ENCODE measurements at places on chromosomes 16 and 17.

DNA sequence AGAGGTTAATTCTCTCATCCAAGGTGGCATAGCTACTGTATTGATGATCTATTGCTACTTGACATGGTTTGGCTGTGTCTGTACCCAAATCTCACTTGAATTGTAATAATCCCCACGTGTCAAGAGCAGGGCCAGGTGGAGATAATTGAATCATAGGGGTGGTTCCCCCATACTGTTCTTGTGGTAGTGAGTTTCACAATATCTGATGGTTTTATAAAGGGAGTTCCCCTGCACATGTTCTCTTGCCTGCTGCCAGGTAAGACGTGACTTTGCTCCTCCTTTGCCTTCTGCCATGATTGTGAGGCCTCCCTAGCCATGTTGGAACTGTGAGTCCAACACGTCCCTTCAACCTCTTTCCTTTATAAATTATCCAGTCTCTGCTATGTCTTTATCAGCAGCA is 22.9 kb upstream of the CPPED1 start:
- H3K27ac ChIP-seq, result no peak overlapping the region
- H3K4me1 ChIP-seq, result no peaks in the 10 kb centered on the region
- H3K27me3 ChIP-seq, result peaks cover 9% of the 10 kb centered on the region
- no peak overlapping the region for H3K4me3 ChIP-seq
- DNase-seq, result no peak
- H3K36me3 ChIP-seq, result no peaks in the 10 kb centered on the region

- no peak overlapping the region for H3K4me3 ChIP-seq
These were observed 6.9 kb downstream of the MRM1 start for GRCh38 chr17:36608280-36608679.

- H3K36me3 ChIP-seq, result no peaks in the 10 kb centered on the region
- H3K4me3 ChIP-seq, result no peak overlapping the region
- H3K27me3 ChIP-seq, result no peaks in the 10 kb centered on the region
- DNase-seq, result no peak
These were observed 121.3 kb downstream of the TRIM37 start for GRCh38 chr17:58985367-58985766.

GRCh38 chr17:29575511-29576213 is 7.2 kb downstream of the TP53I13 start:
- H3K27me3 ChIP-seq, result no peaks in the 10 kb centered on the region
- H3K4me3 ChIP-seq, result no peak overlapping the region
- H3K4me1 ChIP-seq, result peaks cover 17% of the 10 kb centered on the region
- H3K36me3 ChIP-seq, result peaks cover 45% of the 10 kb centered on the region

DNA sequence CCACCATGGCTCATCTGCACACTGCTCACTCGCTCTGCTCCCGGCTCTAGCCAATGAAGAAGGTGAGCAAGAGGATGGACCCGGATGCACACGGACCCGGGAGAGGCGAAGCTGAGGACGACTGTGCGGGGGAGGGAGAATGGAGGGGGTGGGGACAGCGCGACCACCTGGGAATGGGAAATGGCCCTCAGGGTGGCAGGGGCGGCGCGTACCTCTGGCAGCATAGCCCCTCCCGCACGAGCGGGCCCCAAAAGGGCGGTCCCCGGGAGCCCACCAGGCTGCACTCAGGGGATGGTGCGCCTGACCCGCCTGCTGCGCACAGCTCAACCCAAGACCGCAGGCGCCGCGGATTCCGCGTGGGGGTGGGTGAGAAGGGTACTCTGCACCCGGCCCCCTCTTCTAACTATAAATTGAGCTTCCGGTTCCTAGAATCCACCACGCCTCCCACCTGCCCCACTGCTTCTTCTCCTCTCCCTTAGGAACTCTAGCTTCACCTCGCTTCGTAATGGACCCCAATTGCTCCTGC is 6.1 kb downstream of the MT1H start:
- H3K4me3 ChIP-seq, result peak overlapping the region; percentile 61
- H3K4me1 ChIP-seq, result peaks cover 33% of the 10 kb centered on the region
- H3K27ac ChIP-seq, result peak overlapping the region; percentile 53
- peak; percentile 73 for DNase-seq

DNA sequence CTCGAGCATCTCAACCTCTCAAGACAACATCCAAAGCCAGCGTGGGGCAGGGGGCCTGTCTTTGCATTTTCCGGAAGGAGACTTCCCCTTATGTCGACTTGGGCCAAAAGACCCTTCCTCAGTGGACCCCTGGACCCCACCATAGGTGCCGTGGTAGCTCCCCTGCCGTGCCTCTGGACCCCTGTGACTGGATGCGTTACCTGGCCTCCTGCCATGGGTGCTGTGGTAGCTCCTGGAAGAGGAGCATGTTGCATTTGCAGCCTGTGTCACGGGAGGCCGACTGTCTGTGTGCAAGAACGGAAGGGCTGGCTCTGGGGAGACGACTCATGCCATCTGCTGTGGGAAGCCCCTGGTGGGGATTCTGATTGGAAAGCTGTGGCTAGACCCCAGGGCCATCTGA is 130.1 kb downstream of the FOXL1 start:
- no peak overlapping the region for H3K27ac ChIP-seq
- DNase-seq, result no peak
- H3K27me3 ChIP-seq, result no peaks in the 10 kb centered on the region
- no peaks in the 10 kb centered on the region for H3K36me3 ChIP-seq

- peak; percentile 39 for DNase-seq
- H3K36me3 ChIP-seq, result peaks cover 27% of the 10 kb centered on the region
- H3K27me3 ChIP-seq, result no peaks in the 10 kb centered on the region
- H3K4me3 ChIP-seq, result peak overlapping the region; percentile 91
These were observed 1.1 kb downstream of the CRAMP1 start for GRCh38 chr16:1613211-1613622.

GRCh38 chr16:86501989-86502855 is 8.1 kb upstream of the FOXF1 start:
- H3K4me1 ChIP-seq, result peaks cover 9% of the 10 kb centered on the region
- DNase-seq, result no peak
- no peak overlapping the region for H3K27ac ChIP-seq

DNA sequence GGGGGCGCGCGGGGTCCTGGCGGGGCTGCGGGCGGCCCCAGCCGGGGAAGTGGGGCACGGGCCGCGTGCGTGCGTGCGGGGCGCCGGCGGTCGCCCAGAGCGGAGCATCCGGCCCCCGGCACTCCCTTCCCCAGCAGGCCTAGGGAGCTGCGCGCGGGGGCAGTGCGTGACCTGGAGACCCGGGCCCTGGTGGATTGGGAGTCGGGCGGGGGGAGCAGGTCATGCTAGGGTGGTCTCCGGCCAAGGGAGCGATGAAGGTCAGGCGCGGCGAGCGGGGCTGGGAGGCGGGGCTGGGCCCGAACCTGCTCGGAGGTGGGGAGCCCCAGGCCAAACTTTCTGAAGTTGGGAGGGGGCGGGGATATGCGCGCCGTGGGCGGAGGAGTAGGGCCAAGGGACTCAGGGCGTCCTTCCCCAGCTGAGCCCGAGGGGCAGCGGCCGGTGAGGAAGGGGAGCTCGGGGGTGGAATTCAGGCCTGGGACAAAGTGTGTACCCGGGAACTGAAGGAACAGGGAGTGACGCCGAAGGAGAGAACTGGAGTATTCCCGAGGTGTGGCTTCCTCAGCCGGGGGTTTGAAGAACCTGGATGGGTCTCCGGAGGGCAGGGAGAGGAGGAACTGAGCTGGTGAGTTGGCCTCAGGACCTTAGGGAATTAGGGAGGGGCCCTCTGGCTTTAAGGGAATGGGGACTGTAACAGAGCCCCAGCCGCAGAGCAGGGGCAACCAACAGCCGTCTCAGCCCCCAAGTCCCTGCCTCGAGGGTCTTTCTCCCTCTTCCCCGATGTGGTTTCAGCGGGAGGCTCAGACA is 589 bp downstream of the XYLT2 start:
- DNase-seq, result peak; percentile 64
- peaks cover 47% of the 10 kb centered on the region for H3K4me1 ChIP-seq
- no peaks in the 10 kb centered on the region for H3K27me3 ChIP-seq
- peak overlapping the region; percentile 89 for H3K4me3 ChIP-seq
- H3K36me3 ChIP-seq, result peaks cover 3% of the 10 kb centered on the region

- peak overlapping the region; percentile 90 for H3K27ac ChIP-seq
- peak; percentile 76 for DNase-seq
- peaks cover 36% of the 10 kb centered on the region for H3K36me3 ChIP-seq
- peak overlapping the region; percentile 98 for H3K4me3 ChIP-seq
- peaks cover 62% of the 10 kb centered on the region for H3K4me1 ChIP-seq
These were observed 875 bp downstream of the PRKCB start for GRCh38 chr16:23836404-23837311.

- no peak overlapping the region for H3K27ac ChIP-seq
- H3K36me3 ChIP-seq, result no peaks in the 10 kb centered on the region
- DNase-seq, result no peak
- H3K4me3 ChIP-seq, result no peak overlapping the region
- no peaks in the 10 kb centered on the region for H3K27me3 ChIP-seq
These were observed 688.9 kb upstream of the KIF2B start for GRCh38 chr17:53133876-53134275.

DNA sequence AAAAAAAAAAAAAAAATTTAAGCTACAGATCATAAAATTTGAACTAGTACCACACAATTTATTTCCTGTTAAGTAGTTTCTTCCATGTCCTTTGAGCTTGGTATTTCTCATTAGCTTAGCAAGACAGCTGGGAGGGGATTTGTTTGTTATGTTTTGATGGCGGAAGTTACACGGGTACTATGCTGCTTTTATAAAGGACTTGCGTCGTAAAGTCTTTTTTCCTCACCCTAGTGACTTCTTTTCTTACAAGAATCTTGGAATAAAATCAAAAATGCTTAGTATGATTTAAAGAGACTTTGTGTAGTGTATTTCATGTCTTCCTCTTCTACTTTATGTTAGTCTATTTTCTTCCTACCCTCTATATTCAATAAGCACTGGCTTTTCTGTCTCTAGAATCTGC is 89.1 kb downstream of the NLK start:
- no peak overlapping the region for H3K4me3 ChIP-seq
- DNase-seq, result no peak
- H3K27me3 ChIP-seq, result no peaks in the 10 kb centered on the region
- H3K4me1 ChIP-seq, result no peaks in the 10 kb centered on the region

DNA sequence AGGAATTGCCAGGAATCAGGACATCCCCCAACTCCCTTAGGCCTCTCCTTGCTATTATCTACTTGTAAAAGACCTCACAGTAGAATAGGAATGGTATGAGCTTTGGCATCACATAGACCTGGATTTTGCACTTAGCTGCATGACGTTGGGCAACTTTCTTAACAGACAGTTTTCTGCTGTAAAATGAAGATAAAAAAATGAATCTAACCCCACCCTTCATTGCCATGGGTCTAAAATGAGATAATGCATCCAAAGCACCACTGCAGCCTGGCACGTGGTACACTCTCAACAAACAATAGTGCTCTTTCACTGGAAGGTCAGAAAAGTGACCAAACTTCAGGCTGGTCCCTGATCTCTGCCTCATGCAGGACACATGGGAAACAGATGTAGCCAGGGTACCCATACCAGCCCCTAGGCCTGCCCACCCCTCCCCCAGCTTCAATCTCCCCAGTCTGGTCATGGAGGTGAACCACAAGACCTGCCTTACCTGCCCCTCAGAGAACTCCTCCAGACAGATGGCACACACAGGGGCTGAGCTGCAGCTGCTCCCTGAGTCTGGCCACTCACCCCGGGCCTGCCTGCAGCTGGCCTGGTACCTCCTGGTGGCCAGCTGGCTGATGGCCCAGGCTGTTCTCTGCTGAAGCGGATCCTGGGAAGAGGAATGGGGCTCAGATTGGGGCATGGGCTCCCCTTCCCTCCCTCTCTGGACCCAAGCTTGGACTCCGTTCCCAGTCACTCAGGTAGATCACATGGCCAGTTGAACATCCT is 8.5 kb upstream of the SUPT4H1 start:
- no peak overlapping the region for H3K4me3 ChIP-seq
- DNase-seq, result no peak
- peaks cover 1% of the 10 kb centered on the region for H3K36me3 ChIP-seq
- no peaks in the 10 kb centered on the region for H3K27me3 ChIP-seq
- no peaks in the 10 kb centered on the region for H3K4me1 ChIP-seq
- no peak overlapping the region for H3K27ac ChIP-seq

GRCh38 chr17:357644-358043 is 5.0 kb upstream of the RPH3AL start:
- H3K27ac ChIP-seq, result no peak overlapping the region
- peaks cover 2% of the 10 kb centered on the region for H3K4me1 ChIP-seq
- peaks cover 6% of the 10 kb centered on the region for H3K36me3 ChIP-seq
- H3K27me3 ChIP-seq, result no peaks in the 10 kb centered on the region
- H3K4me3 ChIP-seq, result no peak overlapping the region

- H3K4me3 ChIP-seq, result no peak overlapping the region
- DNase-seq, result no peak
- H3K27ac ChIP-seq, result no peak overlapping the region
- no peaks in the 10 kb centered on the region for H3K27me3 ChIP-seq
- peaks cover 67% of the 10 kb centered on the region for H3K36me3 ChIP-seq
These were observed 20.3 kb downstream of the MSI2 start for GRCh38 chr17:57276621-57277020.

GRCh38 chr16:75423723-75424104 is 9.6 kb downstream of the CFDP1 start:
- H3K27ac ChIP-seq, result no peak overlapping the region
- H3K4me3 ChIP-seq, result no peak overlapping the region
- peaks cover 20% of the 10 kb centered on the region for H3K4me1 ChIP-seq
- H3K36me3 ChIP-seq, result peaks cover 6% of the 10 kb centered on the region
- H3K27me3 ChIP-seq, result no peaks in the 10 kb centered on the region

DNA sequence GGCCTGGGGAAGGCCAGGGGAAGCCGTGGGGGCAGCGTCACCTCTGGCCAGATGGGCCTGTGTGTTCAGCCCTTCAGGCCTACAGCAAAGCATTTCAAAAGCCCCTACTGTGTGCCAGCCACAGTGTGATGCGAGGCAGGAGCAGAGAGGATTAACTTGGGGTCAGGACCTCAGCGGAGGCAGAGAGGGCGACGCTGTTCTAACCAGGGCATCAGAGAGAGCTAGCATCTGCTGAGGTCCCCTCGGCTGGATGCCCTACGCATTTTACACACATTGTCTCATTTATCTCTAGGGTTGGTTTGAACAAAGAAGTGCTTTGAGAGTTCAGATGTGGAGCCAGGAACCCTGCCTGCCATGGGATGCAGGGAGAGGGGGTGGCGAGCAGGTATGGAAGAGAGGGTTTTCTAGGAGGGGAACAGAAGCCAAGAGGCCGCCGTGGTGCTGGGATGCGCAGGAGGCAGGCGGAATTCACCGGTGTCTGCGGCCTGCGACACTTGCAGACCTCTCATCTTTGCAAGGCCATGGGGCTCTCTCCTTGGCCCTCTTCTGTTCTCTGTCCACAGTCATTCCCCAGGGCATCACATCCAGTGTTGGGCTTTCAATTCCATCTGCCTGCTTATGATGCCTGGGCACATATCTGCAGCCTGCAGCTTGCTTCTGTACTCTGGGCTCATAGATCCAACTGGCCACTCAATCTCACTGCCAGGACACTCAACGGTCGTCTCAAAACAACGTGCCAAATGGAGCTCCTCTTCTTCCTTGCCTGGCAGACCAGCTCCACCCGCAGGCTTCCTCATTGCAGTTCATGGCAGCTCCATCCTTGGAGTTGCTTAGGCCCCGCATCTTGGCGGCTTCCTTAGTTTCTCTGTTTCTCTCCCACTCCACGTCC is 8.1 kb upstream of the NKD1 start:
- H3K4me3 ChIP-seq, result no peak overlapping the region
- peaks cover 52% of the 10 kb centered on the region for H3K27me3 ChIP-seq
- no peak for DNase-seq
- H3K27ac ChIP-seq, result no peak overlapping the region
- H3K36me3 ChIP-seq, result peaks cover 7% of the 10 kb centered on the region
- H3K4me1 ChIP-seq, result no peaks in the 10 kb centered on the region

- H3K27ac ChIP-seq, result peak overlapping the region; percentile 97
- H3K27me3 ChIP-seq, result no peaks in the 10 kb centered on the region
- H3K4me1 ChIP-seq, result peaks cover 21% of the 10 kb centered on the region
- no peak for DNase-seq
- peak overlapping the region; percentile 99 for H3K4me3 ChIP-seq
These were observed 860 bp upstream of the DCAF7 start for GRCh38 chr17:63549289-63549945.

Measured in activated CD8-positive, alpha-beta T cell treated with anti-CD3 and anti-CD28 coated beads, Interleukin-2, amount 10 ng/mL, durations not matched to agents 7 days and 5 days (primary cell).